Panc1 (cell line): ENCODE measurements at places on chromosomes 6 and 20.

- no peak for DNase-seq
Measured at GRCh38 chr6:107713563-107713962, 110.5 kb downstream of the SCML4 start.

GRCh38 chr6:160791981-160792418 is 90.0 kb downstream of the PLG start:
- DNase-seq: peak; percentile 61

DNA sequence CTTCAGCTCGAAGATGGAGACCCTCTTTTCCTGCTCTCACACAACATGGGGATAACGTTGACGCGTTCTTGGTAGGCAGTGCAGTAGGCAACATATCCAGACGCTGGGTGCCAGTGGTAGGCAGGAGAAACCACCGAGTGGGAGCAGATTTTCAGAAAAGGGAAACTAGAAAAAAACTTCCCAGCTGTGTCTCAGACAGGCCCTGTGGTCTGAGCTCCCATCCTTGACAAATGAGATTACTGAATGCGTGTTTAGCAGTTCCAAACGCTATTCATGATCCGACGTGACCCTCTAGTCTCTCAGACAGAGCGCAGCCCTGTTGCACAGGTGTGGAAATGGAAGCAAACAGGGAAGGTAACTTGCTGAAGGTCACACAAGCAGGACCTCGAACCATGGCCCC is 83.9 kb upstream of the DUSP22 start:
- DNase-seq: no peak

GRCh38 chr6:28927846-28928245 is 4.1 kb upstream of the TRIM27 start:
- no peak for DNase-seq

DNA sequence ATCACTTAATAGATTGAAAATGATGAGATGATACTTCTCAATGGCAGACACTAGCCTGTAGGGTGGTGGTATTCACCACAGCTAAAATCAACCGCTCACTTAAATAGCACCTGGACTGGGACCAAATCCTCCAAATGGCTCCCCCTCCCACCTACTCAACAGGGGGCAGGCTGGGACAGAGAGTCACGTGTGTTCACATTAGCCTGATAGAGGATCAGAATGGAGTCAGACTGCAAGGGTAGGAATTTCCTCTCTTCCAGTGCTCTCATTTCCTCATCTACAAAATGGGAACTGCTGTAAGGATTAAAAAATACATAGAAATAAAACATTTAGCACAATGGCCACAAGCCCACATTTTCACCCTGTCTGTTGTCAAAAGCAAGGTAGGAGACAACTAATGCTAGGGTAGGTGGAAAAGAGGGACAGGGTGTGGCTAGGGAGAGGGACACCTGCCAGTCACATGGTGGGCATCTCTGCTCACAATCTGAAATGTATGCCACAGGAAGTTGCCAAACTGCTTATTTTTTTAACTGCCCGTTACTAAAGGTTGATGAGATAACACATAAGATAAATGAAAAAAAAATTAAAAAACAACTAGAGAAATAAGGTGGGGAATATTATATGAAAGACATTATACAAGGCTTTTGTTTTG is 55.3 kb downstream of the BACH2 start:
- no peak for DNase-seq

DNA sequence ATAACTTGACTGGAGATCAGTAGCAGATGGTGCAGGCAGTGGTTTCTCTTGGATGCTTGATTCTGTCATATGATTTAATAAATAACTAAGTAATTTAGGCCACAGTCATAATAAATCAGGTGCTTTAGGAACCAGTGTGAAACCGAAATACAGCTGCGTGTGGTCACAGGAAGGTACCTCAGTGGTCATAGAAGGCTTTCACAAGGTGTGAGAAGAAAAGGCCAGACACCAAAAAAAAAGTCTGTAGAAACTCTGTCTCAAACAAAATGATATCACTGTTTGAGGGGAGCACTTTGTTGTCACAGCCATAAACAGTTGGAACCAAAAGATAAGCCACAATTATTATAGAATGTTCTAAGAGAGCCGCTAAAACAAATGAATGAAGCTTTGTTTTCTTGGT is 56.5 kb downstream of the ARMC2 start:
- DNase-seq: no peak

DNA sequence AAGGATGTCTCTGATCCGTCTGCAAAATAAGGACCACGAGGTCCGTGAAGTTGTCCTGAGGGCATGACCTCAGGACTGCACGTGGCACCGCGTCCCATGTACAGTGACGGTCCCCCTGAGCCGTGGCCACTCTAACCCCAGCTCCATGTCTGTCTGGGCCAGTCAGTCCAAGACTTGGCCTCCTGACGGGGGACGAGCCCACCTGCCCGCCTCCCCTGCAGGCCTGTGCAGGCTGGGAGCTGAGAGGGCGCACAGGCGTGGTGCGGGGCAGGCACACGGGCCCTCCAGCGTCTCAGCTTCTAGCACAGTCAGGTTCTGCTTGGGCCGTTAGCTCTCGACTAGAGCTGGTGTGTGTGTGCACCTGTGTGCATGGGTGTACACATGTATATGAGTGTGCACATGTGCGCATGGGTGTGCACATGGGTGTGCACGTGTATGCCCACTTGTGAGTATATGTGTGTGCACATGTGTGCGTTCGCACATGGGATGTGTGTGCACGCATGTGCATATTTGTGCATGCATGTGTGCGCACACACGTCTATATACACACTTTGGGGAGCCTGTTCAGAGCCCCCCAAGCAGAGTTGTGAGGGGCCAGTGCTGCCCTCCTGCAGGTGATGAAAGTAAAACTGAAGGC is 307.0 kb downstream of the TAF4 start:
- no peak for DNase-seq

DNA sequence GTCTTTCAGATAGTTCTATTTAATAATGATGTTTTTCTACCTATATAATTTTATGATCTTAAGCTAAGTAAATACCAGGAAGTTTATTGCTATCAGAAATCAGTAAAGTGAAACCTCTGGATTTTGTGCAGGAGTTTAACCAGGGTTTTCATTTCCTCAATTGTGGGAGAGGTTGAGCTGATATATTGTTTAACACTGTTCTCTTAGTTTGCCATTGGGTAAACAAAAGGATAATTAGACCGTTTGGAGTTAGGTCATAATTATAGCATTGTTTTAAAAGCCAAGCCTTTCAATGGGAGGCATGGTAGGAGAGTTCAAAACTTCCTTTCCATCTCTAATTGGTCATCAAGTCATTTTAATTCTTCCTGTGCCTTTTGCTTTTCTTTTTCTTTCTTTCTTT is 58.7 kb downstream of the STXBP5 start:
- DNase-seq: no peak

DNA sequence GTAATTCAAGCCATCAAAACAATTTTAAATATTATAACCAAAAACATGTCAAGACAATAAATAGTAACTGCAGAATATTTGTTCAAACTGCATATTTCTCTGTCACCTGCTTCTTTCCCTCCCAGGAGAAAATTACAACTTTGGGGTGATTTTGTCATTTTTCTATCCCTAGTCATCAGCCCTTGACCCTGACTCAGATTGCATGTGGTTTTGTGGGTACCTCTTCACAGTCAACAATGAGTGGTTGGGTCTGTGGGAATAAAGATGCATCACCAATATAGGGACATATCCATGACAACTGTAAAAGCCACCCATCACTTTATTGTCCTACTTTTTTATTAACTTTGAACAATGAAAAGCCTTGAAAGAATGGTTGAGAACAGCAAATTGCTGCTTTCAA is 7.3 kb downstream of the COL10A1 start:
- DNase-seq: no peak

DNA sequence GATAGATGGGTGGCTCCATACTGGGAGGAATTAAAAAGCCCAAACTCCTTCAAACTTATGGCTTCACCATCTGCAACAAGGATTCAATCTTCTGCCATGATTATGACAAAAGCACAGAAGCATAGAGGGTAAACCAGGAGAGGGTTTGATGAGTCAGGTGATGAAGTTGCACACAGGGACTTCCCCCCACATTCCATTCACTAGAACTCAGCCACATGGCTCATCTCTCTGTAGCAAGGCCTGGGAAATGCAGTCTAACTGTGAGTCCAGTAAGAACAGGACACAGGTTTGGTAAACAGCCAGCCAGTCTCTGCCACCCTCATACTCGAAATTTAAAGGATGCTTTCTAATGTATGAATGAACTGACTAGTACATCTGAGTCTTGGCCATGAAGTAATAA is 142.9 kb downstream of the HIVEP2 start:
- peak; percentile 90 for DNase-seq

GRCh38 chr6:36702656-36703055 is 5.0 kb downstream of the RAB44 start:
- DNase-seq: no peak

DNA sequence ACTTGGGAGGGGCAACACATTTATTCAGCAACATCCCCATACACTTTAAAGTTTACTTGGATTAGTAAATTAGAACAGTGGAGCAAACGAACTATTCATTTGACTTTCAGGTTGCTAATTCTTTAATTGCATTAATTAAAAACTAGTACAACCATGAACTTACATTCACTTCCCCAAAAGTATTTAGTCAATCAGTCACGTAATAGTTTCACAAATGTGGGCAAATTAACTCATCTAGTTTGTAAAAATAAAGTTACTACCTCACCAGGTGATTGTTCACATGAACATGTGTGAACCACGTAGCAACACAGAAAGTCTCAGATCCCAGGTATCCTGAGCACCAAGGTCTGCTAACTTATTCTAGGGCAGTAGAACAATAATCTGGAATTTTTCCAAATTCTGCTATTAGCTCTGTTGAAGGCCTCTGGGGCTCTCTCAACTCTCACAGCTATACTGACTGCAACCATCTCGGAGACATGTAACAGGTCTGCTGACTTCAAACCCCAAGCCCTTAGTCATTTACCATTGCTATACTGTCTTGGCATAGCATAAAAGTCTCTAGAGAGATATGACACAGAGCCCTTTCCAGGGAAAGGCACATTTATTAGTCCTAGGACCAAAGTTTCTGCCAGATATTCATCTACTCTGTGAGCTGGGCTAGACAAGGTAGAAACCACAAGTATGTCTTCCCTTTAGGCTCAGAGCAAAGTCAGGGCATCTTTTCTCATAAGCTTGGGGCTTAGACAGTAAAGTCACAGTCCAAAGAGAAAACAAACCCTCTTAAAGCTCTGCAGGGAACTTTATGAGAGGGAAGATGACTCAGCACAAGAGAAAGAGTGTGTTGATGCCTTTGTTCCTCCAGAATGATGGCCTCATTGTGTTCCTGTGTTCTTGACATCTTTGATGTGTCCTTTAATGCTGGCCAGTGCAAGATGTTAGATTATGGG is 50.9 kb upstream of the CCDC28A start:
- no peak for DNase-seq

DNA sequence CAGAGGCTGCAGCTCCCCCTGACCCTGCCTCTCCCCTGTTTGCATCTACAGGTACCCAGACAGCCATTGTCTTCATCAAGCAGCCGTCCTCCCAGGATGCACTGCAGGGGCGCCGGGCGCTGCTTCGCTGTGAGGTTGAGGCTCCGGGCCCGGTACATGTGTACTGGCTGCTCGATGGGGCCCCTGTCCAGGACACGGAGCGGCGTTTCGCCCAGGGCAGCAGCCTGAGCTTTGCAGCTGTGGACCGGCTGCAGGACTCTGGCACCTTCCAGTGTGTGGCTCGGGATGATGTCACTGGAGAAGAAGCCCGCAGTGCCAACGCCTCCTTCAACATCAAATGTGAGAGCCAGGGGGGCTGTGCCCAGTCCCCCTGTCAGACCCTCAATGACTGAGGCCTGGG is 42.1 kb upstream of the SRF start:
- no peak for DNase-seq

- no peak for DNase-seq
Measured at GRCh38 chr6:1942834-1943233, 302.6 kb downstream of the GMDS start.

GRCh38 chr6:160060221-160060620 is 61.4 kb upstream of the SLC22A1 start:
- DNase-seq: no peak

- no peak for DNase-seq
Measured at GRCh38 chr6:137728386-137729349, 138.4 kb upstream of the TNFAIP3 start.

DNA sequence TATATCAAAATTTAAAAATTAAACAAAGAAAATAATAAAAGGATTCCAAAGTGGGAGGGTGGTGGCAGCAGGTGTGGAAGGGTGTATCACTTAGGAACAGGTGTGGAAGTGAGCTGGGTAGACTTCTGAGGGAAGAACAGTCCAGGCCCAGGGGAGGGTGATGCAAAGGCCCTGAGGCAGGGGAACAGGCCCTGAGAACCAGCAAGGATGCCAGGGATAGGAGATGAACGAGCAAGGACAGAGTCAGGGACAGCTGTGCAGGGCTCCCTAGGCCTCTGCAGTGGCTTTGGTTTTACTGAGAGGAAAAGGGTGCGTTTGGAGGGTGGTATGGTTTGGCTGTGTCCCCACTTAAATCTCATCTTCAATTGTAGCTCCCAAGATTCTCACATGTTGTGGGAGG is 9.4 kb upstream of the RAET1E start:
- no peak for DNase-seq

DNA sequence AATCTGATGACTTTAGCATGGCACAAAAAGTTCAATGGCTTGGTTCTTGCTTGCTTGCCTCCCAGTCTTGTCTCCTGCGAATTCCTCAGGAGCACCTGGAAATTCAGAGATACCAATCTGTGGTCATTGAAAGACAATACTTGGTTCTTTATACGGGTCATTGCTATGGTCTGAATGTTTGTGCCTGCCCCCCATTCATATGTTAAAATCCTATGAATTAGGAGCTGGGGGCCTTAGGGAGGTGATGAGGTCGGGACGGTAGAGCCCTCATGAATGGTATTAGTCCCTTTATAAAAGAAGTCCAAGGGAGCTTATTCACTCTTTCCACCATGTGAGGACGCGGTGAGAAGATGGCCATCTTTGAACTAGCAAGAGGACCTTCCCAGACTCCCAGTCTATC is 721.8 kb downstream of the UTRN start:
- no peak for DNase-seq

GRCh38 chr6:133704371-133704770 is 184.5 kb upstream of the TCF21 start:
- no peak for DNase-seq

DNA sequence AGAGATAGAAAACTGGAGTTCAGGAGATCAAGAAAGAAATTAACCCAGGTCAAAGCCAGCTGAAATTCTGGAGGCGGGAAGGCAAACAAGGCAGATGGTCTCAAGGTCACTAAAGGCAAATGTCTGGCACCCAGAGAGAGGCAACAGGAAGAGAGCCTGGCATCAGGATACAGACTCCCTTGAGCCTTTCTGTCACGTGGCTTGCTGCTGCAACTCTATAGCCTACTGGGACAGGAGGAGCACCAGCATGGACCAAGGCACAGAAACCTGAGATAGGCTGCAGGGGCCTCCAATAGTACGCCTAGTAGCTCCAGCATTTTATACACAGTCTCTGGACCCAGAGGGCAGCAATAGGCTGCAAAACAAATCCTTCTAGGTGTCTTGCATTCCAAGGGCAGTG is 75.1 kb downstream of the SEL1L2 start:
- DNase-seq: no peak
